ENCODE measurements at places on chromosomes 16 and 17.

DNA sequence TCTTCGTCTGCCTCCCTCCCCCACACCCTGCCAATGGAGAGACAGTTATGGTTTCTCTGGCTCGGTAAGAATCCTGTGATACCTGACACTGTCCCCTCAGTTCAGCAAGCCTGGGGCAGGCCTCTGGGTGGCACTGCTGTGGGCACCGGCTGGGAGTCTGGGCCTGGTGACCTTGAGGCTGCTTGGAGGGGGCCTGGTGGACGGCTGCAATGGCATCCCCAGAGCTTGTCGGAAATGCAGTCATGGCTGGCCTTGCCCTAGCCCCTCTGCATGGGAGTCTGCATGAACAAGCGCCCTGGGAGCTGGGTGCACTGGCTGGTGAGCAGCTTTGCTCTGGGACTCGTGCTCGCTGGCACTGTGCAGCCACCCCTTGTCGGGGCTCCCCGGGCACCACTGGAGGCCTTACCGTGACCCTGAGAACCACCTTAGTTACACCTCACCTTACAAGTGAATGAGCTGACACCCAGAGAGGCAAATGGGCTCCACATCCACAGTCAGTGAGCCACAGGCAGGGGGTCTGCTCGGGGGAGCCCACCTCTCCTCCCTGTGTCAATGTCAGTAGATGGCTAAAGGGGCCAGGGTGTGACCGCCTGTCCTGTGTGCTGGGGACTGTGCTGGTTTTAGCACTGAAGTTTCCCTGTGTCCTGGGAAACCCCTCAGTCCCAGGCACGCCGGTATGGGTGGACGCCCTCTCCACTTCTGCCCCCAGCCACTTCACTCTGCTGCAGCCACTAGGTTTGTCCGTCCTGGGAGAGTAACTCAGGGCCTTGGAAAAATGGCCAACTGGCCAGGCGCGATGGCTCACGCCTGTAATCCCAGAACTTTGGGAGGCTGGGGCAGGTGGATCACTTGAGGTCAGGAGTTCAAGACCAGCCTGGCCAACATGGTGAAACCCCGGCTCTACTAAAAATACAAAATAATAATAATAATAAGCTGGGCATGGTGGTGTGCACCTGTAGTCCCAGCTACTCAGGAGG lies 1.4 kb downstream of the LGALS3BP start:
- DNase-seq = no peak

- no peak for DNase-seq
Measured at GRCh38 chr17:74738051-74738996, 1.3 kb downstream of the RAB37 start.

DNA sequence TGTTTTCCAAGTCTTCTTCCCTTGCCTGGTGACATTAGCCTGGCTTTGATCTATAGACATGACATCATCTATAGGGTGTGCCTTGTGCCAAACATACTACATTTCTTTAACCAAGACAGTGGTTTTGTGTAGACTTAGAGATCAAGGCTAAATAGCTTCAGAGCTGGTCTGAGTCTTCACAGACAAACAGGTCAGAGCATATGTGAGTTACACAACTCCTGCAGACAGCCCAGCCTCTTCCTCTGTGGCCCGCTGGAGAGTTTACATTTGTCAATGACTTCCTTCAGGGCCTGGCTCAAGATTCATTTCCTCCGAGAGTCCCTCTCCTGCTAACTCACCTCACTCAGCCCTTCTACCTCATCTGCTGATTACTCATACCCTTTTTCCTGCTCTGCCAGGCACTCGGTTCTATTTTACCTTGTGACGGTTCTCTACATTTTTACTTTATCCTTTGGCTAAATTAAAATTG lies 73.1 kb upstream of the TANC2 start:
- peak; percentile 75 for DNase-seq

DNA sequence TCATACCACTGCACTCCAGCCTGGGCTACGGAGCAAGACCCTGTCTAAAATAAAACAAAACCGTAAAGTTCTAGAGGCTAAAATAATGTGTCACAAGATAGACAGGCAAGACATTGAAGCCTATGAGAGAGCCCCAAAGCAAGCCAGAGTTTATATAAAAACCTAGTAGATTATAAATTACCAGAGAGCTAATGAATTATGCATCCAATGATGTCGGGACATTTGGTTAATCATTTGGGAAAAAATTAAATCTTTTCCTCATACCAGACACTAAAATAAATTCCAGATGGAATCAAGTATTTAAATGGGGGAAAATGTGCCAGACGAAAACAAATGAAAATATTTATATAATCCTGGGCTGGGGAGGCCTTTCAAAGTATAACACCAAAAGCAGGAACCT lies 24.2 kb downstream of the CCDC40 start:
- DNase-seq = no peak

DNA sequence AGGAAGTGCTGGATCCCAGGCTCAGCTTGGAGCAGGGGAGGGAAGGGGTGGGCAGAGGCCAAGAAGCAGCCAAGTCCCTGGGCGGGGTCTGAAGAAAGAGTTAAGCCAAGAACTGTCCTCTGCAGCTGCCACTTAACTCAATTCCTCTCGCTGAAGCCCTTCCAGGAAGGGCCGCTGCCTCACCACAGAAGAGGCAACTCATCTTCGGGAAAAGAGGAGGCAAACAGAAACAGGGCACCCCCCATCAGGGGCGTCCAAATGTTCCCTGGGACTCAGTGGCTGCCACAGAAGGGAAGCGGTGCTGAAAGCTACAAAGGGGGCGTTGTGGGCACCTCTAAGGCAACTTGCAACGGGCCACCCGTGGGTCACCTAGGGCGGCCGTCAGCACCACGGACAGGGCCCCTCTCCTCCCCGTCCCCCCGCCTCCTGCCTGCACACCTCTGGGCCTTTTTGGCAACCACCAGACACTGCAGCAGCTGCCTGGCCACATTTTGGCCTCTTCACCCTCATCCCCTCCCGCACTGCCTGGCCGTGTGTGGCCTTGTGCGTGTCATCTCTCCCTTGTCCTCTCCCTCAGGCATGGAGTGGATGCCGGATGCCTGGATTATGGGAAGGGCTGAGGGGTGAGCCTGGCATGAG lies 2.5 kb downstream of the TLCD3B start:
- peak; percentile 33 for DNase-seq

GRCh38 chr17:33241390-33241789 lies 51.7 kb downstream of the ASIC2 start:
- peak; percentile 40 for DNase-seq

DNA sequence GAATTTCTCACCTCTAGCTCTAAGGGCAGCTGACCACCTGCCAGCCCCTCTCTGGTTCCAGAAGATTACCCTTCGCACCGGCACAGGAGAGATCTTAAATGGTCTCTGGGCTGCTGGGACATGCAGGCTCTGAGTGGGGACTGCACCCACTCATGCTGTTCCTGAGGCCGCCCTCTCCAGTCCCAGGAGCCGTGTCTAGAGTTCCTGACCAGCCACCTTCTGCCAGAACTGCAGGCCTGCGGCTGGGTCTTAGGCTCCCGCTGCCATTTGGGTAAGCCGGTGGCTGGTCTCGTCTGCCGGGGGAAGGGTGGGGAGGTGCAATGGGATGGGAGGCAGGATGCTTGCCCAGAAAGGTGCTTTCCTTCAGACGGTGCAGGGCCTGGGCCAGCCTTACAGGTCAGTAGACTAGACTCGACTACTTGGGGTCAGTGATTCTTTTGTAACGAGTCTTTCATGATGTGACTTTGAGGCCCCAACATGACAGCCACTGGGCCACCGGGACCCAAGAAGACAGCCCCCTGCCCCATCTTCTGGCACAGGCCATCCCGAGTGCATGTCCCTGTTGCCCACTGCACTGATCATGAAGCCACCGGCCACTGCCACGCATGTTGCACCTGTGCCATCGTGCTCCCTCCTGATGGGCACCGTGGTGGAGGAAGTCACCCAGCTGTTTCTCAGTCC lies 26.4 kb downstream of the B9D1 start:
- no peak for DNase-seq

- DNase-seq = no peak
Measured at GRCh38 chr16:28062261-28062846, 1.2 kb downstream of the GSG1L start.

GRCh38 chr16:24700549-24701392 lies 28.7 kb upstream of the TNRC6A start:
- DNase-seq = peak; percentile 96

DNA sequence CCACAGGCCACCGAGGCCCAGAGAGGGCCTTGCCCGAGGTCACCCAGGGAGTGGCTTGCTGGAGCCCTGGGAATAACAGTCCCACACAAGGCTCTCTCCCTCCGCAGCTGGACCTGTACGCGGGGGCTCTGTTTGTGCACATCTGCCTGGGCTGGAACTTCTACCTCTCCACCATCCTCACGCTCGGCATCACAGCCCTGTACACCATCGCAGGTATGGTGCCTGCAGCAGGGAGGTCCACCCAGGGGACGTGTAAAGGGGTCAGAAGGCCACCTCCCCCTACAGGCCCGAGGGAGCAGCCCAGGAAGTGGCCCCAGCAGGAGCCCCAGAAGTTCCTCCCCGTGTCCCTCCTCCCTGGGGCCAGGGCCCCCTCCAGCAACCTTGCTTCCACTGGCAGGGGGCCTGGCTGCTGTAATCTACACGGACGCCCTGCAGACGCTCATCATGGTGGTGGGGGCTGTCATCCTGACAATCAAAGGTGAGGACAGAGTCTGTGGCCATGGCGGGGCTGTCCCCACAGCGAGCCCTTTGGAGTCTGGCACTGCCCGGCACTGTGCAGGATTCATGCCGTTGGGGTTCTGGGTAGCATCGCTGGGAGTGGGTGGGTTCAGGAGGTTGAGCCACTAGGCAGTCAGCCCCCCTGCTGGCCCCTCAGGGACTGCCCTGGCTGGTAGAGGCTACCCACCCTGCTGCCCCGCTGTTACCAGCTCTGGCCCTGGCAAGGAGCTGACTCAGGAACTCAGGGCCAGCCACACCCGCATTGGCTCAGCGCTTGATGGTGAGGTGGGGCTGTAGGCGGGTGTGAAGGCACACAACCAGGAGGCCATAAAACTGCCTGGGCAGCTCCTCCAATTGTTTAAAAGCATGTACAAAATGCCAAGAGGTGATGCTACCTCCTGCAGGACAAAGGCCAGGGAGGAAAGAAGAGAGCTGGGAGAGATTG lies 17.3 kb downstream of the SLC5A10 start:
- peak; percentile 74 for DNase-seq

GRCh38 chr17:49316258-49316570 lies 45.8 kb downstream of the ZNF652 start:
- peak; percentile 13 for DNase-seq

Measured in AG20443 (cell line).